Small intestine (tissue), 16 donors: ENCODE measurements at places on chromosomes 7 and 10.

- no peak for DNase-seq
Observed at GRCh38 chr10:1120801-1121211, 64.6 kb downstream of the WDR37 start.

- no peak for DNase-seq
Observed at GRCh38 chr10:33913194-33913593, 578.7 kb upstream of the NRP1 start.

- peak; percentile 24 for DNase-seq
Observed at GRCh38 chr7:130986261-130986690, 252.3 kb upstream of the KLF14 start.

GRCh38 chr10:97518301-97519043 lies 19.7 kb downstream of the UBTD1 start:
- no peak for DNase-seq

GRCh38 chr7:139033346-139034114 lies 2.3 kb downstream of the ZC3HAV1L start:
- no peak for DNase-seq

DNA sequence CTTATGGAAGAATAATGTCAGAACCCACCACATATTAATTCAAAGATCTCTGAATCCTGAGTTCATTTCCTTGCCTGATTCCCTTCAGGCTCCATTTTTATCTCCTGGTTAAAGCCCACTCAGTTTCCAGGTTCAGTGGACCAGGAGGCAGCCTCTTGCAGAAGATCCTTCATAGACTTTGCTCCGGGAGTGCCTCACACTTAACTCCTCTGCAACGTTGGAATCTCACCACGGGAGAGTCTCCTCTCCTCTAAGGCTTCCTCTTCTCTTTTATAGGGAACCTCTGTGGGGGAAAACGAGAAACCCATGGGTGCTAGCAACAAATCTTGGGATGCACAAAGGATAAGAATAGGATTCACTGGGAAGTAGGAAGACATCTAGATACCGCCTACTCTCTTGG lies 1.7 kb upstream of the BLOC1S2 start:
- peak; percentile 73 for DNase-seq

GRCh38 chr10:8499312-8499711 lies 444.8 kb downstream of the GATA3 start:
- DNase-seq, result no peak

GRCh38 chr10:61757525-61758397 lies 95.0 kb downstream of the CABCOCO1 start:
- DNase-seq, result peak; percentile 75

DNA sequence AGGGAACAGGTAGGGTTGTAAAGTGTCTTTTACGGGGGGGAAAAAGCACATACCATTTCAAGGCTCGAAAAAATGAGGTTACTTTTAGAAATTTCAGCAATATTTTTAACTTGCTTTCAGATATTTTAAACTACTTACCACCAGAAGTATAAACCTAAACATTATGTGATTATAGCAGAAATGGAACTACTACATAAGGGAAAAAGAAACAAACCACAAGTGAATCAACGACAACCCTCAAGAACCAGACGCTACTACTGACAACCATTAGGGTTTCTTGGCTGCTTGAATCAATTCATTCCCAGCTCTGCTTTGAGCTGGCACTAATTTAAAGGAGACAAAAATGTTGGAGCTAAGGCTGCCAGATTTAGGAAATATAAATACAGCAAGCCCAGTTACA lies 80.1 kb downstream of the ZFAND4 start:
- no peak for DNase-seq

DNA sequence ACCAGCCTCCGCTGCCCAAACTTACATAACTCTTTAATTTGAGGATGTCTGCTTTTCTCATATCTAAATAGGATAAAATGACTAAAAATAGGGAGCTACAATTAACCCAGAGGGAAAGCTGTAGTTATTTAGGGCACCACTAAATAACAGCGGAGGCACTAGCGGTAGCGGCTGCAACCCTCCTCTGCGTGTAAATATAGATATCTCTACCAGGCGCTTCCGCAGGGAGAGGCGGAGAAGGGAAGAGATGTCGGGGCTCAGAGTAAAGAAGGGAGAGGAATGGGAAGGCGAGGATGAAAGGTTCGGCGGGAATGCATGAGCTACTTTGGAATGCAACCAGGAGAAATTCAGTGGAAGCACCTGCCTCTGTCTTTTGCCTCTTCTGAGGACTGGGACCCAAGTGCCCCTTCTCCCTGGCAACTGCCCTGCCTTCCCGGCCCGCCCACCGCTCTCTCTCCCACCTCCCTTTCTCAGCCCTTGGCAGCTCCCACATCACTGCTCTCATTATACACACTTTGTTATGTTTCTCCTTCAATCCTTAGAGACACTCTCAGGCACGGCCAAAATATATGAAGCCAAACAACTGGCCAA lies 698.3 kb downstream of the PARD3 start:
- peak; percentile 4 for DNase-seq

GRCh38 chr7:132653366-132653930 lies 77.2 kb upstream of the PLXNA4 start:
- no peak for DNase-seq

DNA sequence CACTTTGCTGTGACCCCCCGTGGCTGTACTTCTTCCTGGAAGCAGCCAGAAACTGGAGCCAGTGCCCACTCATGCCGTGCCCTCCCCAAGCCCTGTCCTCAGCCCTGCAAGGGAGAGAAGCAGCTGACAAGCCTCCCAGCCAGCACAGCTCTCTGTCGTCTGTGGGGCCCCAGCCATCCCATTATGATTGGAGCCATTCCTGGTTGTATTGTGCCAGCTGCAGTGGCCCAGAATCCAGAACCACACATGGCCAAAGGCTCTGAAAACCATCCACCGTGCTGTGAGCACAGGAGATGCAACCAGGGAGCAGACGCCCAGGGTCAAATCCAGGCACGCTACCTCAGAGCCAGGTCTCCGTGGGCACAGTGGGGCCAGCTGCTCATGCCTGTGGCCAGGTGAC lies 18.7 kb downstream of the GRID2IP start:
- no peak for DNase-seq

- DNase-seq, result no peak
Observed at GRCh38 chr7:43071604-43072003, 40.8 kb upstream of the HECW1 start.

DNA sequence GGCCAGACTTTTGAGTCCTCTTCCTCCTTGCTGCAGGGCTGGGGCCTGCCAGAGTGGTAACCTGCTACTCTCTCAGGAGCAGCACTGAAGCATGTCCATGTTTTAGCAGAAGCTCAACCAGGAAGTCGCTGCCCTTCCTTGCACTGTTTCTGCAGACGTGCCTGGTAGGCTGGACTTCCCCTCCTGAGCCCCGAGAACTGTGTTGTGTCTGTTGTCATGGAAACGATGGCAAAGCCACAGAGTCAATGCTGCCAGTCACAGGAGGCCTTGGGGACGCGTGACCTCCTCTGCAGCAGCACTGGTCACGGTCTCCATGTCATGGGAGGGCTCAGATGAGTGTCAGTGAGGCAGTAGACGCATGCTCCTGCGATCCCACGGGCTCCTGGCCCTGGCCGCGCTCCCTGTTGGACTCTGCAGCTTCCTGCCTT lies 145.5 kb downstream of the FANK1 start:
- peak; percentile 82 for DNase-seq

DNA sequence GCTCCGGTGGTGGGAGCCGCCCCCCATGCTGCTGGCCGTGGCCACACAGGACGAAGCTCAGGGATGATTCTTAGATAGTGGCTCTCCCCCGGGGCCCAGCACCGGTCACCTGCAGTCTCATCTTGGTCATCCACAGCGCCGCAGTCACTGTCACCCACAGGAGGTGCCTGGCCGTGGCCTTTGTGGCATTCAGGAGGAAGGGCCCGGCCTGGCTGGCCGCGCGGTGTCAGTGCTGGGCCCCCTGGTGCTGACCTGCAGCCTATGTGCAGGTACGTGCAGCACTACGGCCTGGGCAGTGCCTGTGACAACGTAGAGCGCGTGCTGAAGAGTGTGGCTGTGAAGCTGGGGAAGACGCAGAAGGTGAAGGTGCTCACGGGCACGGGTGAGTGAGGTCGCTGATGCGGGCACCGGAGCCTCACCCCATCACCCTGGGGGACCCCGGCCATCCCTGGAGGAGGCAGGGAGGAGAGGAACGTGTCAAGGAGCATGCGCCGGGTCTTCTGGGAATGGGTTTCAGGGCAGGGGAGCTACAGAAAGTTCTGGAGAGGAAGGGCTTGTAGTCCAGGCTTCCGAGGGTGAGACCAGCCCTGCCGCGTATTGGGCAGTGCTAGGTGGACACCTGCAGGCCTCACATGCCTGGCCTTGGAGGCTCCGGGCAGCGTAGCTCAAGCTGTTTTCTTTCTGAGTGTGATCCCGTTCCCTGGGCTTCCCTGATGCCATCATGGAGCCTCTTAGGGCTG lies 5.0 kb downstream of the SPRN start:
- DNase-seq, result no peak

DNA sequence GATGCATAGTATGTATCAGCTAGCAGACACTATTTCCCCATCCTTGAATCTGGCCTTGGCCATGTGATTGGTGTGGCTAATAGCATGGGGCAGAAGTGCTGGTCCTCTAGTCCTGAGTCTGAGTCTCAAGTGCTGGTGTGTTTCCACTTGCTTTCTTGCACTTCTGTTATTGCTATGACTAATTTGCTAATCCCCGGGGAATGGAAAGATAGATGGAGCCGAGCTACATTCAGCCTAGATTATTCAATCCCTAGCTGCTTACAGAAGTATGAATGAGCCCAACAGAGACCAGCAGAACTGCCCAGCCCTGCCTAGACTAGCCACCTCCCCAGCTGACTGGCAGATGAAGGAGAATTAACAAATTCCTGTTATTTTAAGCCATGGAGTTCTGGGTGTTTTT lies 53.2 kb upstream of the SYPL1 start:
- DNase-seq, result no peak

DNA sequence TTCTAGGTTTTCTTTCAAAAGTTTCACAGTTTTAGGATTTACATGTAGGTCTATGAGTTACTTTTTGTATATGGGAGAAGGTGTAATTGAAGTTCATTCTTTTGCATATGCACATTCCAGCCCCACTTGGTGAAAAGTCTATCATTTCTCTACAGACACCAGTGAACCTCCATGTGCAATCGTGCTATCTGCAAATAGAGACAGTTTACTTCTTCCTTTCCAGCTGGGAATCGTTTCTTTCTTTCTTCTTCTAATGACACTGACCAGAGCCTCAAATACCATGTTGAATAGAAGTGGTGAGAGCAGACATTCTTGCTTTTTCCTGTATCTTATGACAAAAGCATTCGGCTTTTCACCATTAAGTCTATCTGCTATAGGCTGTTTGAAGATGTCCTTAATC lies 122.7 kb downstream of the ARHGAP22 start:
- DNase-seq, result no peak

DNA sequence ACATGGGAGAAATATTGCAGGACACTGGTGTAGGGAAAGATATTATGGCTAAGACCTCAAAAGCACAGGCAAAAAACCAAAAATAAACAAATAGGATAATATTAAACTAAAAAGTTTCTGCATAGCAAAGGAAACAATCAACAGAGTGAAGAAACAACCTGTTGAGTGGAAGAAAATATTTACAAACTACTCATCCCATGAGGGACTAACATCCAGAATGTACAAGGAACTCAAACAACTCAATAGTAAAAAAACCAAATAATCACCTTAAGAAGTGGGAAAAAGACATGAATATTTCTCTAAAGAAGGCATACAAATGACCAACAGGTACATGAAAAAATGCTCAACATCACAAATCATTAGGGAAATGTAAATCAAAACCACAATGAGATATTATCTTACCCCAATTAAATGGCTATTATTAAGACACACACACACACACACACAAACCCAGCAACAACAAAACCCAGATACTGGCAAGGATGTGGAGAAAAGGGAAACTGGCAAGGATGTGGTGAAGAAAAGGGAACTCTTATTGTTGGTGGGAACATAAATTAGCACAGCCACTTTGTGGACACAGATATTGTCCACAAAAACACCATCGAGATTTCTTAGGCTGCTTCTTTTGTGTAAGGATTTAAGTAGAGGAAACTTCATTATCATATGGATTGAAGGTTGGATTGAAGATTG lies 9.8 kb upstream of the RAB18 start:
- no peak for DNase-seq

- no peak for DNase-seq
Observed at GRCh38 chr7:36064676-36065075, 88.4 kb upstream of the EEPD1 start.

DNA sequence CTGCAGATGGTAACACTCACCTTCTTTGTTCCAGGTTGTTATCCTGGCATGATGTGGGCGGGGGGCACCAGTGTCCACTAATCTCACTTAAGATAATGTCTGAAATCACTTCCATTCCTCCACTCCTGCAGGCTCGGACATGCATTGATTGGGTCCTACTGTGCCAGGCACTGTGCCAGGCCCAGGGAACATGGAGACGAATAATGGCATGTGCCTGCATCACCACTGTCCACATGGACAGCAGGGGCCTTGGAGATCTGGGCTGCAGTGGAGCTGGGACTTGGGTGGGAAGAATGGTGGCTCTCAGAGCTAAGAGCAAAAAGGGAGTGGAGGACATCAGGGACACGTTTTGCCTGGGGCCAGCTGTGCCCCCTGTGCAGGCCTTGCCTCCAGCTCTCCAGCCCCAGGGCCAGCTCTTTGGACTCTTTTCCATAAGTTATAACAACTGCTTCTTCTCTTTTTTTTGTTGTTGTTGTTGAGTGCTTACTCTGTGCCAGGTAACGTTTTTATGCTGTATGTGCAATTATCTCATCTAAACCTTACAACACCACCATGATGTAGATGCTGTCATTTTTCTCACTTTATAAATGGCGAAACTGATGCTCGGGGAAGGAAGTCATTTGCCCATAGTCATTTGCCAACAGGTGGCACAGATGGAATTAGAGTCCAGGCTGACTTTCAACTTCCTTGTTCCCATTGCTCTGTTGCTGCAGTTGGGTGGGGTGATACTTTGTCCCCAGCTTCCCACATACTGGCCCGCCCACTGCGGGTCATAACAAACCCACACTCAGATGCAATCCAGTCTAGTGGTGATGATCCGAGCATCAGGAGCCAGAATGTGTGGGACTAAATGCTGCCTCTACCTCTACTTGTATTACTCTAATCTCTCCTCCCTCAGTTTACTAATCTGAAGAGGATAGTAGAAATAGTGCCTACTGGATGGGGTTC lies 19.1 kb downstream of the PLPP4 start:
- no peak for DNase-seq

- no peak for DNase-seq
Observed at GRCh38 chr10:71278691-71279588, 40.1 kb upstream of the SLC29A3 start.

DNA sequence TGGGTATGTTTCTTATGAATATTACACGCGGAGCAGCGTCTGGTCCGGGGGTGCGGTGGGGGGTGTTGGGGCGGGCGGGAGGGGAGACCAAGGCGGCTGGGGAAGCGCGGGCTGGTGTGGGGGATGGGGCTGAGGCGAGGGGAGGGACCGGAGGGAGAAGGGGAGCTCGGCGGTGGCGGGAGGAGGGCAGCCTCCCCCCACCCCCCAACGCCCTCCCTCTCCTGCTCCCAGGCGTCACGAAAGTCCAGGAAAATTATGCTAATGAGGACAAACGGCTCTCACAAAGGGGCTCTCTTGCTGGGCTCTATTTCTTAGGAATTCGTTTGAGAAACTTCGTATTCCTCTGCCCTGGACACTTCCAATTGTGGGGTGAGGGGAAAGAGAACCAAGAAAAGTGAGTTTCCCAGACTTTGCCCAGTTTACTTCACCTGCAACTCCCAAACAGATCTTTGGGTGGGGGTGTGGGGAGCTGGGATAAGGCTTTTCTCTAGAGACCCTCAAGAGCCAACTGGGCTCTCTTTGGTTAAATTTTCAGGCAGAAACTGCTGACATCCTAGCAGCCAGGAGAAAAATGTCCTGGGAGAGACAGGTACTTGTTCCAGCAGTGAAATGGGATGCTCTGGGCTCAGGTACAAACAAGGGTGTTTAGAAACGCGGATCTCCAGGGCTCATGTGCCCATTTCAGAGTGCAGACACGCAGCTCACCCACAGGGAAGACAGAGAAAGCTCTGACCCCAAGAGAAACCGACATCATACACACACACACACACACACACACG lies 11.7 kb upstream of the HOXA2 start:
- peak; percentile 72 for DNase-seq
